ENCODE measurements at places on chromosomes 11 and 22. TPM values are rescaled to one million over a fixed set of nuclear protein-coding genes. Genes with fewer than 3 reads are reported as not detected.

- H3K4me1 ChIP-seq = peaks cover 12% of the 10 kb centered on the region
- no peaks in the 10 kb centered on the region for H3K27me3 ChIP-seq
- H3K36me3 ChIP-seq = no peaks in the 10 kb centered on the region
- H3K4me3 ChIP-seq = no peak overlapping the region
- H3K27ac ChIP-seq = no peak overlapping the region
- DNase-seq = no peak
These were observed 38.3 kb downstream of the NCAM1 start for GRCh38 chr11:112999520-112999919.

Gene TREH
- not detected for total RNA-seq

DNA sequence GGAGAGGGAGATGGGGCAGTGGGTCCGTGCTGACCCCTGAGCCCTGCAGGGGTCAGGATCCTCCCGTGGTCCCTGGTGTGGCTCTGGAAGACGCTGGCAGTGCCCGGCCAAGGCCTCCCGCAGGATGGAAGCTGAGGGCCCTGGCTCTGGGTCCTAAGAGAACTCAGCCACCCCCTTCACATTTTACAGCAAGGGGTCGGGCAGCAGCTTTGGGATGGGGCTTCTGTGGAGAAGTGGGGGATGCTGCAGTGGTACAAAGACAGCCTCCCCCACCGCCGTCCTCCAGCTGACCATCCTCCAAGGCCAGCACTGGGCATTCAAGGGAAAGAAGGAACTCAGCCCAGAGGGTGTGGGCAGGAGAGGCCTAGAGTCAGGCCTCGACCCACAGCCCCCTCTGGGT, 21.8 kb upstream of the CRYBB3 start:
- H3K27ac ChIP-seq = no peak overlapping the region
- no peak overlapping the region for H3K4me3 ChIP-seq
- no peaks in the 10 kb centered on the region for H3K4me1 ChIP-seq
- DNase-seq = no peak
- no peaks in the 10 kb centered on the region for H3K36me3 ChIP-seq

- no peaks in the 10 kb centered on the region for H3K27me3 ChIP-seq
- no peaks in the 10 kb centered on the region for H3K36me3 ChIP-seq
- peak overlapping the region; percentile 79 for H3K27ac ChIP-seq
- no peak for DNase-seq
- H3K4me3 ChIP-seq = peak overlapping the region; percentile 9
These were observed 666 bp downstream of the SLC25A18 start for GRCh38 chr22:17563936-17564391.

- peaks cover 30% of the 10 kb centered on the region for H3K36me3 ChIP-seq
- no peaks in the 10 kb centered on the region for H3K27me3 ChIP-seq
- H3K4me3 ChIP-seq = no peak overlapping the region
- no peak for DNase-seq
- H3K27ac ChIP-seq = no peak overlapping the region
These were observed 26.3 kb upstream of the GNB1L start for GRCh38 chr22:19880786-19881569.

GRCh38 chr11:117807482-117808327, 10.7 kb upstream of the DSCAML1 start:
- H3K4me1 ChIP-seq = peaks cover 23% of the 10 kb centered on the region
- no peaks in the 10 kb centered on the region for H3K27me3 ChIP-seq
- no peak overlapping the region for H3K4me3 ChIP-seq
- peak; percentile 82 for DNase-seq

- no peak for DNase-seq
- H3K36me3 ChIP-seq = no peaks in the 10 kb centered on the region
- H3K4me1 ChIP-seq = no peaks in the 10 kb centered on the region
- no peak overlapping the region for H3K27ac ChIP-seq
These were observed 14.3 kb upstream of the RIC3 start for GRCh38 chr11:8183111-8183510.

Gene KCNJ1
- total RNA-seq = not detected

GRCh38 chr22:20155330-20156041, 4.6 kb upstream of the CCDC188 start:
- no peak overlapping the region for H3K27ac ChIP-seq
- no peak overlapping the region for H3K4me3 ChIP-seq
- no peaks in the 10 kb centered on the region for H3K36me3 ChIP-seq
- H3K27me3 ChIP-seq = no peaks in the 10 kb centered on the region
- H3K4me1 ChIP-seq = no peaks in the 10 kb centered on the region

DNA sequence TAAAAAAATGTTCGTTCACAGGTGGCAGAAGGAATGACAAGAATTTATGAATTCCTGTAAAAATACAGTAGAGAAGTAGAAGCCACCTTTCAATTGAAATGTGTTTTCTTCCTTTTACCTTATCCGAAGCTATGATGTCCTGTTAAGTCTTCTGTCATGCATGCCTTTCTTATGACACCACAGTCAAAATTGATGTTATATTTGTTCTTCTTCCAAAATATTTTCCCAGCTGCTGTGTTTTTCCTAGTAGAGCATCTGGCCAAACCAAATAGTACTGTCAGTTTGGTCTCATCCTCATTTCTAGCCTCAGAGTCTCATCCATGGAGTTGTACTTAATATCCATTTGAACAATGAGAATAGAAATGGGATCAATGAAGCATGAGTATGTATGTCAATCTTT, 206.1 kb downstream of the PGR start:
- no peaks in the 10 kb centered on the region for H3K27me3 ChIP-seq
- H3K27ac ChIP-seq = peak overlapping the region; percentile 21
- no peak overlapping the region for H3K4me3 ChIP-seq

Measured in heart right ventricle (tissue), 16 donors.